GM13977 (cell line): ENCODE measurements at places on chromosomes 11 and 22.

DNA sequence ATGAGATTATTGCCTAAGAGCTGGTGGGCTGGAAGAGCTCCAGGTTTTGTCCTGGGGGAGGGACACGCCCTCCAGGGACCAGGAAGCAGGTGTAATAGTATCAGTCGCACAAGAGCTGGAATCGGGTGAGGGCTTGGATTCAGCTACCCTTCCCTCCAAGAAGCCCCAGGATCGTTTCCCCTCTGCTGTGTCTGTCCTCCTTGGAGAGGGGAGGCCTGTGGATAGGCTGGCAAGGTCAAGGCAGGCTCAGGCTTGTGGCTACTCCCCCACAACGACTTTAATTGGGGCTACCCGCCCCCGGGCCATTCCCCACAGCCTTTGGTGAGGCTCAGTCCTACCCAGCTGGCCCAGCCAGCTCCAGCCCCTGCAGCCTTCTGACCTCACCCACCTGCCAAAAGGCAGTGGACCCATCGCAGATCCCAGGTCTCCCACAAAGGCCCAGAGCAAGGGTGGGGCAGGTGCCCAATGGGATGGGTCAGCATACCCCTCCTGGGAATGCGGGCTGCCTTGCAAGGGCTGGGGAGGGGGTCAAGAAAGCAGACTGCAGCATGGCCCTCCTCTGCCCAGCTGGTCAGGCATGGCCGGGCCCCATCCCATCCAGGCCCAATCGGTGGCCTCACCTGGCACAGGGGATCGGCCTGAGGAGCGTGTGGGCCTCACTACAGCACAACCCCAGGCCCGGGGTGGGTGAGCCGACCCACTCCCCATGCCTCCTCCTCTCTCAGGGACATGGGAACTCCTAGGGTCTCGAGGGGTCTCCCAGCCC lies 1.0 kb downstream of the CTSD start:
- peak; percentile 39 for DNase-seq

DNA sequence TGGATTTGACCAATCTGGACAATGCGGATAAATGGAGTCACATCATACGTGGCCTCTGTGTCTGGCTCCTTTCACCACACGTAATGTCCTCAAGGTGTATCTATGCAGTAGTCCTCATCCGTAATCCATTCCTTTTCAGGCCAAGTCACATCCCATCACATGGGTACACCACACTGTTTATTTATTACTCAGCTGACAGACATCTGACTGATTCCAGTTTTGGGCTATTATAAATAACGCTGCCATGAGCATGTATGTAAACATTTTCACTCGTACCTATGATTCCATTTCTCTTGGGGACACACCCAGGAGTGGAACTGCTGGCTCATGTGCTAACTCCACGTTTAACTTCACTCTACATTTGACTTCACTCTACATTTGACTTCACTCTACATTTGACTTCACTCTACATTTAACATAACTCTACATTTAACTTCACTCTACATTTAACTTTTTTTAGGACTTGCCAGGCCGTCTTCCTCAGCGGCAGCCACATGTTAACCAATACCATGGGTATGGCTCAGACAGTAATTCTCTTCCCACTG lies 52.1 kb downstream of the SHANK2 start:
- DNase-seq, result no peak

DNA sequence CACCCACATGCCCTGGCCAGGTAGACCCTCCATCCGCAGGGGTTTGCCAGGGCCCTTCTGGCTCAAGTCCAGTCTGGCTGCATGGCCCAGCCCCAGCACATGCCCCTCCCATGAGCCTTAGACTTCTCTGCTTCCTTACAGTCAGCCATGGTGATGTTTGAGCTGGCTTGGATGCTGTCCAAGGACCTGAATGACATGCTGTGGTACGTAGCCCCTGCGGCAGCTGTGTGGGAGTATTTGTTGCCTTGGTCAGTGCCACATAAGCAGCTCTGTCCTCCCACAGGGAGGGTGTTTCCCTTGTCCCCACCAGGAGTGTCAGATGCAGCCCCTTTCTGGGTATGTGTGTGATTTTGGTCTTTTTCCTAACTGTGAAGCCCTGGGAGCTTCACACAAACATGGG lies 17.5 kb downstream of the CDC45 start:
- no peak for DNase-seq

DNA sequence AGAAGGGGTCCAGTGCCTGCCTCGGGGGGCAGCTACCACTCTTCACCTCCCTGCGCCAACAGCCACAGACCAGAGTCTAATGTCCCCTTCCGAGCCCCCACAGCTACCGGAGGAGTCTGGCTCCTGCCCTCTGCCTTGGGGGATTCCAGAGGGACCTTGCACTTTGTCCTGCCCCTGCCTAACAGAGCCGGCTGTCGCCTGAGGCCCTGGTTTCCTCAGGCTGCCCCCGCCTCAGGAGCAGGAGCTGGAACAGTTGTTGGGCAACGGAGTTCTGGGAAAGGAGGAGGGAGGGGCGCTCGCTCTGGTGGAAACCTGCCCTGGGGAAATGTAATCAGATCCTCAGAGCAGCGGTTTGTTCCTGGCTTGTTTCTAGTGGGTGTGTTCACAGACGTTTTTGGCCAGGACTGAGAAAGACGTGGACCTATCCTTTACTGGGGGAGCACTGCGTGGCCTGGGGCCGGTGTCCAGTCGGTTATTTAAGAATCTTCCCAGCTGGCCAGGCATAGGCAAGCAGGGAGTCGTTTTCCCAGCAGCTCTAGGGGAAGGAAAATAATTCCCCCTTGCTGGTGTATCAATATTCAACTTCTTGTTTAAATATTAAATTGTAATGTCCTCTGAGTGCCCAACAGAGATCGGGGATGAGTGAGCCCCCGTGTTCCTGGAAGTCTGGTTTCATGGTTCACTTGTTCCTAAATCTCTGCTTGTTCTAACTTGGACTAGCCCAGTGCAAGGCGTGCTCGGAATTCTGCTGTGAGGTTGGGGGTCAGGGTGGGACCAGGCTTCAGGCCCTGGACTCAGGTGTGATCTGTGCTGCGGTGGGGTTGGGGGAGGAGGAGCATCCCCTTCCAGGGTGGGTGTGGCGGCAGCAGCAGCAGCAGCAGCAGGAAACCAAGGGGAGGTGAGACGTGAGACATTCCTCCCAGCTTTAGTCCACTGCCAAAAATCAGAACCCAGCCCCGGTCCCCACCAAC lies 32.1 kb downstream of the A4GALT start:
- DNase-seq, result no peak

DNA sequence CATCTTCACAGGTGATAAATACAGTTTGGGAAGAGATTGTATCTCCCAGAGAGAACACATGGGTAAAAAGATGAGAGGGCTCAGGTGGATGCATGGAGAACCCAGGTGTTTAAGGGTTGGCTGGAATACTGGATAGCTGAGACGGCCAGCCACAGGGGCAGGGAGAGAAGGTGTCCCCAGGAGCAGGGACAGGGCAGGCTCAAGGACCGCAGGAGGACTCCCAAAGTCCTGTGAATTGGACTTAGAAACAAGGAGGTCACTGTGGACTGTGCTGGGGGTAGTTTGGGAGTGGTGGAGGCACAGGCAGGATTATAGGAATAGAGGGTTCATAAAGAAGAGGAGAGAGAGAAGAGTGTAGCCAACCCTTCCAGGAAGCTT lies 103.8 kb upstream of the PARVA start:
- DNase-seq, result no peak

DNA sequence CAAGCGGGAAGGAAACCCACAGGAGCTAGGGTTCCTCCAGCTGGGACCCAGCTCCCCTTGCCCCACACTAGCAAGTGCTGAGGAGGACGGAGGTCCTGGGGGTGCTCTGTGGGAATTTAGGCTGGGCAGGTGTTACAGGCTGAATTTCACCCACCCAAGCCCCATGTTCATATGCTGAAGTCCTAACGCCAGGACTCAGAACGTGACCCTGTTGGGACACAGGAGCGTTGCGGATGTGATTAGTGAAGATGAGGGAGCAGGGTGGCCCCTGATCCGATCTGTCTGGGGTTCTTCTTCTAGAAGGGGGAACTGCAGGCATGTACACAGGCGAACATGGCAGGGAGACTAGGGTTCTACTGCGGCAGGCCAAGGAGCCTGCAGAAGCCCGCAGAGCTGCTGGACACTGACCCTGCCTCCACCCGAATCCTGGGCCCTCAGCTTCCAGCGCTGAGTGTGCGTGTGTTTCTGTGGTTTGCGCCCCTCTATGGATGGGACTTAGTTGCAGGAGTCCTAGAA lies 103.4 kb upstream of the FGF3 start:
- DNase-seq, result no peak

DNA sequence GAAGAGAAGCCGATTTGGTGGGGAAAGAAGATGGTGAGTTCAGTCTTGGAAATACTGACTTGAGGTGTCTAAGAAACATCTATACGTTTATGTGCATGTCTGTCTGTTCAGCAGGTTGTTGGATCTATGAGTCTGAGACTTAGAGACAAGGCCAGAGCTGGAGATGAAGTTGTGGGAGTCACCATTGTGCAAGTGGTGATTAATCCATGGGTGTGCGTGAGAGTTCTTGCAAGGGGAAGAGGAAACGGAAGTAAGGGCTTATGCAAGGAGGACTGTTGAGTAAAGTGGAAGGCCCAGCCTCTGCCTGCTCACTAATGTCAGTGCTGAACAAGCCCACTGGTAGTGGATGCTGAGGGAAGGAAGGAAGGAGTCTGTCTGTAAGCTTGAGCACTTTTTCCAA lies 9.7 kb downstream of the TMEM45B start:
- no peak for DNase-seq

- DNase-seq, result no peak
Measured at GRCh38 chr11:80862011-80862410, 1421.2 kb upstream of the TENM4 start.
